SK-N-SH (cell line): ENCODE measurements at places on chromosomes 2 and 18. TPM values are rescaled to one million over a fixed set of nuclear protein-coding genes. Genes with fewer than 3 reads are reported as not detected.

- peaks cover 73% of the 10 kb centered on the region for H3K36me3 ChIP-seq
- no peaks in the 10 kb centered on the region for H3K27me3 ChIP-seq
- H3K27ac ChIP-seq, result no peak overlapping the region
- H3K4me1 ChIP-seq, result no peaks in the 10 kb centered on the region
- H3K4me3 ChIP-seq, result no peak overlapping the region
These were observed 19.1 kb downstream of the EIF4E2 start for GRCh38 chr2:232569541-232569940.

DNA sequence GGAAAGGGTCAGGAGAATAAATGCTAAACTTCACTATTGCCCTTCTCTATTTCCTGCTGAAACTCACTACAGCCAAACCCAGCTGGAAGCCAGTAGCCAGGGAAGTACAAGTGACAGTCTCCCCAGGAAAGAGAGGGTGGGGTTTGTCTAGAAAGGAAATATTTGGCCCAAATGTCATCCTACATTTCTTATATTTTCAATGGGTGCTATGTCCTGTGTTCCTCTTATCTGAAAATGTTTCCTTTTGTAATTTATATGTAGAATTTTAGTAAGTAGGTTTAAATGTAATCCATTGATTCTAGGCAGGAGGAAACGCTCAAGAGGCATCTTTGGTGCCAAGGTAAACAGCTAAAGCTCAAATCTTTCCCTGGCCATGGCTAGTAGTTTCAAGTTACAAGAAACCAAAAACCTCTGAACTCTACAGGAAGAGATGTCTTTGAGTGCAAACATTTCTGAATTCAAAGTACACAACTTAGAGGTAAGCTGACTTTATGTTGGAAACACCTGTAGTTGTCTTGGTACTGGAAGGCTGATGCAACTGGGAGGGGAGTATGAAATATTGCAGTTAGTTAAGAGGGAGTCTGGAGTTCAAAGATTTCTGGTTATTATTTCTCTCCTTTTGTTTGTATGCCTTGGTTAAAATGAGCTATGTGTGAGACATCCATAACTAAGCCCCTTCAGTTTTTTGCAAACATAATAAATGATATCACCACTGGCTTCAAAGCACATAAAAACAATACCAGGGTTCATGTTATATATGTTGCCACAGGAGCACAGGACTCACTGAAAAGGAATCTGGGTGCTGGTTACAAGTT is 356.1 kb upstream of the ZC3H15 start:
- H3K27ac ChIP-seq, result no peak overlapping the region; the same call in 1 of the 2 replicates
- H3K27me3 ChIP-seq, result no peaks in the 10 kb centered on the region
- no peaks in the 10 kb centered on the region for H3K4me1 ChIP-seq
- no peaks in the 10 kb centered on the region for H3K36me3 ChIP-seq
- no peak for DNase-seq
- H3K4me3 ChIP-seq, result no peak overlapping the region

- no peaks in the 10 kb centered on the region for H3K27me3 ChIP-seq
- H3K4me3 ChIP-seq, result no peak overlapping the region
- DNase-seq, result no peak
- peak overlapping the region; percentile 50; the same call in 1 of the 2 replicates for H3K27ac ChIP-seq
- no peaks in the 10 kb centered on the region for H3K36me3 ChIP-seq
These were observed 30.8 kb downstream of the GRHL1 start for GRCh38 chr2:9982248-9982647.

The TUBB8B gene
- polyA plus RNA-seq, result not detected in 2 replicates

The MC2R gene
- polyA plus RNA-seq, result not detected in 2 replicates
